ENCODE measurements at places on chromosomes 7 and 10.
A peak's percentile ranks its signal among the peaks of the same experiment; 100 is the strongest.

DNA sequence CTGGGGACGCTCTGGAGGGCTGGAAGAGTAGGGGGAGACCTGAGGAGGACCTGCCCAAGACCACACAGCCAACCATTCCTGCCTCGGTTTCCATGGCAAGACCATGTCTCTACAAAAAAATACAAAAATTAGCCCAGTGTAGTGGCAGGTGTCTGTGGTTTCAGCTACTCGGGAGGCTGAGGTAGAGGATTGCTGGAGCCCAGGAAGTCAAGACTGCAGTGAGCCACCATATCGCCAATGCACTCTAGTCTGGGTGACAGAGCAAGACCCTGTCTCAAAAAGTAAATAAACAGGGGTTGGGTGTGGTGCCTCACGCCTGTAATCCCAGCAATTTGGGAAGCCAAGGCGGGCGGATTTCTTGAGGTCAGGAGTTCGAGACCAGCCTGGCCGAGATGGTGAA lies 48.7 kb downstream of the CLIP2 start:
- DNase-seq: no peak

DNA sequence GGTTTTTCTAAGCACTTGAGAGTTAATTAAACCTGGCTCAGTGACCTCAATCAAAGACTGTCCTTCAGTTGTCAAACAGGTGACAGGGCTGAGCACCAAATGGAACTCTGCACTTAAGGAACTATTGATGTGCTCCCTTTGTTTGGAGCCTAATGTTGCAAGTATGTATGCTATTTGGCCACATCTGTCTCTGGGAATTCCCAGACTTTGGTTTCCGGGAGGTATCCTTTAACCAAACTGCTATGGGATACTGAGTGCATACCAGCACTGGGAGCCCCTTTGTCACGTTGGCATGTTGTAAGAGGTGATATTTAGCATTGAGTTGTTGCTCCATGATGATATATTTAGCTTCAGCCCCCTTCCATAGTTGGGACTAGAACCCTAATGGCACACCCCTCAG lies 25.2 kb downstream of the ASZ1 start:
- DNase-seq: peak; percentile 72

DNA sequence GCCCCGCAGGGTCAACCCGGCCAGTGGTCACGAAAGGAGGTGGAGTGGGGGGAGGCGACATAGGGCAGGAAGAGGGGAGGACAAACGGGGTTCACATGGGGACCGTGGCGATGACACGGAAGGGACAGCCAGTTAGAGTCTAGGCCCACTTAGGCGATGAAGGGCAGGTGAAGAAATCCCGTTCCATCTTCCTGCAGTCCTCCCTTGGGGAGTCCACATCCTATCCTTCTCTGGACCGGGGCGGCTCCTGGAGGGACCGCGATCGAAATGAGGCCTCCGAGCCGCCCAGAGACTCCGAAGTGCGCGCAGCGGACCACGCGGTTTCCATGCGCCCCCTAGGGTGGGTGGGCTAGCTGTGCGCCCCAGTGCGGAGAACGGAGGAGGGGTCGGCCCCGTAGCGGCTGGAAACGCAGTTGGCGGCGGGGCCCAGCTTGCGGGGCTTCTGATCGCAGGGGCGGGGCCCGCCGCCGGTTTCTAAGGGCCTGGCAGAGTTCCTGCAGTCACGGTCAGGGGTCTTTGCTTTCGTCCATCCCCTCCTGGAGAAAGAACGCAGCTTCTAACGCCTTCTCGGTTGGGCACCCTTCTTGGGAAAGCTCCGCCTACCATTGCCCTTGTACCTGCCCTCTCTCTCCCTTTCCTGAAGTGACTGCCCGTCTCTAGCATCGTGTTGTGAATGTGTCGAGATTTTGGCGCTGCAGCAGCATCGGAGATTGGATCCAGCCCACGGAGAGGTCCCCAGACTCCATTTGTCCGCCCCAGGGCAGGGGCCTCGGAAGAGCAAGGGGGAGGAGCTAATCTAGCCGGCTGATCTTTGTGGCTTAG lies 17.9 kb upstream of the TMEM225B start:
- peak; percentile 50 for DNase-seq

- DNase-seq: no peak
These were observed 571 bp upstream of the VWC2 start for GRCh38 chr7:49772916-49773217.

DNA sequence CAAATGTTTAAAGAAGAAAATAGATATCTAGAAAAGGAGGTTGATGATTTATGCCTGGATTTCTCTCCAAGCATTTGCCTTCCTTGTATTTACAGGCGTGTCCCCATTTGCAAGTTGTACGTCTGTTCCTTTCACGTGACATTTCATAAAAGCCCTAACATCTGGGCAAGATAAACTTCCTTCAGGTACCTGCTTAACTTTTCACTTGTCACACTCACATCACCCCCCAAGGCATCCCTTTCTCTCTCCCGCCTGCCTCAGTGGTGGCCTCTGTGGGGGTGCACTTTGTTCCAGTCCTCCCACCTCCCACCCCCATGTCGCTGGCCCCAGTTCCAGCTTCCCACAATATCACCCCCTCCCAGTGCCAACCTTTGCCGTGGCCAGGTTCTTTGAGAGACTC lies 6.7 kb downstream of the TWIST1 start:
- no peak for DNase-seq

DNA sequence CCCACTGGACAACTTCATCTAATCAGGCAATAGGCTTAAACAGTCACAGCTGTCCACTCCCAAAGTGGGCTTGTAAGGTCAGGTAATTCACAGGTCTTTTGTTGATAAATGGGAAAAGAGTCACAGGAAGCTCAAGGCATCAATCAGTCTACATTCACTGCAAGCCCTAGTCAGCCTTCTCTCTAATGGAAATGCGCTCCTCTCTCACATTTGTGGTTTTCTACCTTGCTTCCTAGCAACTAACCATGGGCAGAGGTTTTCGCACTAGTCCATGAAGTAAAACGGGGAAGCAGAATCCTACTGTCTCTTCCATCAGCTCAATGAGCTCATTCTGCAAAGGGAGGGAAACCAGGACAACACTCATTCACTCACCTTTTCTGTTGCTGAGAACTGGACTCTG lies 53.5 kb upstream of the APBB1IP start:
- DNase-seq: no peak

GRCh38 chr7:30436518-30436917 lies 42.1 kb downstream of the NOD1 start:
- no peak for DNase-seq

GRCh38 chr10:57964351-57964750 lies 303.3 kb downstream of the IPMK start:
- DNase-seq: peak; percentile 41

GRCh38 chr7:23687011-23687410 lies 7.0 kb downstream of the FAM221A start:
- peak; percentile 17 for DNase-seq

DNA sequence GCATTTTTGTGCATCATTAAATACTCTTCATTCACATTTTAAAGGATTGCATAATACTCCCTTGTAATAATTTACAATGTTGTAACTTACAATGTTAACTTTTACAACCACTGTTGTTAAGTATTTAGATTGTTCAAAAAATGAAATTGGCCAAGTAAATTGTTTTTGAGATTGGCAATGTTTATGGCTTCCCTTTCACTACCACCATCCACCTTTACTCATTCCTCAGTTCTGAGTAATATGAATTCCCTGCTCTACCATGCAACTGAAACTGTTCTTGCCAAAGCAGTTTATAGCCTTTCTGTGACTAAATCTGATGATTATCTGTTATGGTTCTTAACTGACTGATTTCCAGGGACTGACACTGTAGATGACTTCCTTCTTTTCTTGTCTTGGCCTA lies 80.5 kb upstream of the TMEM106B start:
- no peak for DNase-seq

- DNase-seq: no peak
These were observed 49.4 kb downstream of the SCRN1 start for GRCh38 chr7:29940199-29940598.

DNA sequence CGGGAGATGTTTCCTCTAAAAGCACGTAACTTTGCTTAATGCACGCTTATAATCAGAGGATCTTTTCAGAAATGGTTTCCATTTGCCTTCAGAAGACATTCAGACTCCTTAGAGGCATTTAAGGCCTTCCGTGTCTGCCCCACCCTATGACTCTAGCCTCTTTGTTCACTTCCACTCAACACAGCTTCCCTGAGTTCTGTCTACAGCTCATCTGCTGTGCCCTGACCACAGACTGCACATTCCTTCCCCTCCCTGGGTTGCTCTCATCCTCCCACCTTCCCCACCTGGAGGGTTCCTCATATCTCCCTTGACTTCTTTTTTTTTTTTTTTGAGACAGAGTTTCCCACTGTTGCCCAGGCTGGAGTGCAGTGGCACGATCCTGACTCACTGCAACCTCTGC lies 16.6 kb downstream of the FBH1 start:
- no peak for DNase-seq

- no peak for DNase-seq
These were observed 161.7 kb downstream of the ADARB2 start for GRCh38 chr10:1575481-1576244.

DNA sequence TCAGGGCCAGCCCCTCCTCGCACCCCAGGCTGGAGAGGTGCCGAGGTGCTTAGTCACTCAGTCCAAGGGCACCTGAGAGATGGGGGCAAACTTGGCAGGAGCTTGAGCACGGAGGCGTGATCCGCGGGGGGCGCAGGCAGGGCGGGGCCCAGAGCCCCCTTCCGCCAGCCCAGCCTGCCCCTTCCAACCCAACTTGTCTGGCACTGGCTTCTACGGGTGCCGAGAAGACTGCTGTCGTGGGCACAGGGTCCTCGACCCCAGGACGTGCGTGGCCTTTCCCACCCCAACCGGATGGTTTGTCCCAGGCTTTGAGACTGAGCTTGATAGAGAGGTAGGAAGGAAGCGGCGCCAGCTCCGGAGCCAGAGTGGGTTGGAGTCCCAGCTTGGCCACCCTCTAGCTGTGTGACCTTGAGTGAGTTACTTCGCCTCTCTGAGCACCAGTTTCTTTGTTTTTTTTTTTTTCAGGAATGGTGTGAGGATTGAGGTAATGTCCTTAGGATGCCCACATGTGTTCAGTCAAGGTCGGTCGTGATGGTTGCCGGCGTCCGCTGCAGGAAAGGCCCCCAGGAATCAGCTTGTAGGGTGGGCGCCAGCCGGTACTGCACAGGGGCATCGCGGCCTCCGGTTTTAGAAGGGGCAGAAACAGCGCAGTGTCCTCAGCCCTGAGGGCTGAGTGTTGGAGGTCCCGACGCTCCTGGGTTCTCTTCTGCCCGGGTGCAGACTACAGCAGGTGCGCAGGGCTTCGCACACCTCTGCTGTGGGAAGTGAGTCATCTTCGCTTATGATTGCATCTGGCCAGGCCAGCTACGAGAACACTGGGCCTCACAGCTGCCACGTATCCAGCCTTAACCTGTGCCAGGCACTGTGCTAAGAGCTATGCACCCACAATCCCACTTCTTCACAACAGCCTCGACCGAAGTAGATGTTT lies 28.6 kb upstream of the VAX1 start:
- no peak for DNase-seq

GRCh38 chr10:1734288-1734687 lies 3.0 kb downstream of the ADARB2 start:
- DNase-seq: no peak

DNA sequence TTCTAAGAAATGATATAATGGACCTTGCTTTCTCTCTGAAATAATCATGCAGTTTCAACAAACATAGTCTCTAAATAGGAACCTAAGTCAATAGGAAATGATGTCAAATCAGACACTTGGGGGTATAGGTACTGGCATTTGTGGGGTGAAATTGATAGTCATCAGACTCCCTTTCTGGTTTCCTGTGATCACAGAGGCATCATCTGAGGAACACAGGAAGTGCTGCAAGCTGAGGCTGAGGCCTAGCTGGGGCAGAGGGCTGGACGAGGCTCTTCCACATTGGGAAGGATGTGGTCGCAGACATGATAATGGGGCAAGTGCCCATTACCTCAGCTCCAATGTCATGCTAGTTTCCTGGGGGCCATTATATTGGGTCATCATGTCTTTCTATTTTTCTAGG lies 33.5 kb upstream of the TARP start:
- no peak for DNase-seq

DNA sequence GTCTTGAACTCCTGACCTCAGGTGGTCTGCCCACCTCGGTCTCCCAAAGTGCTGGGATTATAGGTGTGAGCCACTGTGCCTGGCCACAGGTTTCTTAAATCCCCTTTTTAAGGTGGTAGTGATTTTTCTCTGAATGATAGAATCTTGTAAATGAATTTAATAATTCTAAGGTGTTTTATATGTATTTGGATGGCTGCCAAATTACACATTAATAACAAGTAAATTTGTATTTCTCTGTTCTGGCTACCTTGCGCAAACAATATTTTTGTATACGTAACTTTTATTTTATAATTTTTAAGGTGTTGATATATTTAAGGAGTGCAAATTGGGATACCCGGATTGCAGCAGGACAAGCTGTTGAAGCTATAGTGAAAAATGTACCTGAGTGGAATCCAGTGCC lies 16.1 kb downstream of the BTAF1 start:
- no peak for DNase-seq

DNA sequence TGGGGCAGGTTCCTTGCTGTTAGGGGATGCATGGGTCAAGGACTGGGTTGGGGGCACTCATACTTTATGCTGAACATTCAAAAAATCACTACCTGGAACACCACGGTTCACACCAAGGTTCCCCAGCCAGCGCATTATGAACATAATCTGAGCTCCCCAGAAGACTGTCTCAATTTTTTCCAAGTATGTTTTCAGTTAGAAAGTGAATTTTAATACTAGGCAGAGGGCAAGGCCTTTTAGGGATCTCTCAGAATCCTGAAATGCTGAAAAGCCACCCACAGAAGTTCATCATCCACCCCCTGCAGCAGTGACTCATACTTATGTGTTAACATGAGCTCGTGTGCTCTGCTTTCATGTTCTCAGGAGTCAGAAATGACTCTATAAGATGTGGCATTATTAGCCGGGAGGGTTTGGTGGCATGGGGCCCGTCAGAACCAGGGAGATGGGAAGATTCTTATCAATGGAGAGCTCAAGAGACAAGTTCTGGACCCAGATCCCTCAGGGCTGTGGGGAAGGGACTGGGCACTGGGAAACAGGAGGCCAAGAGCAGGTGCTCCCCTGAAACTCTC lies 185.2 kb upstream of the ITGB1 start:
- DNase-seq: peak; percentile 90
